ENCODE measurements at places on chromosomes 1 and 21. TPM values are rescaled to one million over a fixed set of nuclear protein-coding genes. Genes with fewer than 3 reads are reported as not detected.

DNA sequence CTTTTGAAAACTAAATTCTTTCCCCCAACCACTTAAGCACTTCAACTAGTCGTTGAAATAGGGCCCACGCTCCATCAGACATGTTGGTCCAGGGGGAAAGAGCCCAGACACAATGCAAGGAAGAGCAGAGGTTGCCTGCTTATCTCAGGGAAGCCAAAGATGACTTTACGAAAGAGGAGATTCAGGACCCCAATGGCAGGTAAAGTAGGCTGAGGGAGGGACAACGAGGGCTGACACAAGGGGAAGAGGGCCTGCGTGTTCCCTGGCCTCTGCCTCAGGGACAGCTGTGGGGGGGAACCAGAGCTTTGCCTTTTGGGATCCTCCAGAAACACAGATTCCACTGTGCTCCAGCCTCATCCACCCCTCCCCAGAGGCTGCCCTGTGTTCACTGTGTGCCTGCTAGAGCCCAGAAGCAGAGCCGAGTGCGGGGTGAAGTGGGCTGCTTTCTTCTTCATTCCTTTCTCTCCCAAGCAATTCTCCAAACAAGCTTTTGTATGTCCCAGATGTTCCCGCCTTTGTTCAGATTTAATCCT lies 135.5 kb upstream of the GRIK3 start:
- DNase-seq = no peak

- no peak for DNase-seq
Measured at GRCh38 chr1:50163680-50164079, 55.0 kb downstream of the ELAVL4 start.

DNA sequence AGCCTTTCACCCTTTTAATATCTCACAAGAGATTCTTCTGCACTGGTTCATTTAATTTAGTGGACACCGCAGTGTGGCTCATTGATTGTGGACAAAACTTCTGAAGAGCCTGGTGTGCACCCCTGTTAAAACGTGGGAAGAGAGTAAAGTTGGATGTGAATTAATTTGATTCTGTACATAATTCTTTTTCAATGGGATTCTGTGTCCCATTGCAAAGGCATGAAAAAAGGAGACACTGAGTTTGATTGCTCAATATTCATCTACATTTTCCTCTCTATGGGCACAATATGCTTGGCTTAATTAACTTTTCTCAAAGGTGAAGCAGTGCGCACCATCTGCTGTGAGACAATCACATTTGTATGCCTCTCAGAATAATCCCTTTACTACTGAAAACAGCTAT lies 95.1 kb downstream of the BARHL2 start:
- DNase-seq = no peak

Gene SPATA21
- total RNA-seq = not detected
